ENCODE measurements at places on chromosomes 4 and X. TPM values are rescaled to one million over a fixed set of nuclear protein-coding genes. Genes with fewer than 3 reads are reported as not detected.
A peak's percentile ranks its signal among the peaks of the same experiment; 100 is the strongest.

DNA sequence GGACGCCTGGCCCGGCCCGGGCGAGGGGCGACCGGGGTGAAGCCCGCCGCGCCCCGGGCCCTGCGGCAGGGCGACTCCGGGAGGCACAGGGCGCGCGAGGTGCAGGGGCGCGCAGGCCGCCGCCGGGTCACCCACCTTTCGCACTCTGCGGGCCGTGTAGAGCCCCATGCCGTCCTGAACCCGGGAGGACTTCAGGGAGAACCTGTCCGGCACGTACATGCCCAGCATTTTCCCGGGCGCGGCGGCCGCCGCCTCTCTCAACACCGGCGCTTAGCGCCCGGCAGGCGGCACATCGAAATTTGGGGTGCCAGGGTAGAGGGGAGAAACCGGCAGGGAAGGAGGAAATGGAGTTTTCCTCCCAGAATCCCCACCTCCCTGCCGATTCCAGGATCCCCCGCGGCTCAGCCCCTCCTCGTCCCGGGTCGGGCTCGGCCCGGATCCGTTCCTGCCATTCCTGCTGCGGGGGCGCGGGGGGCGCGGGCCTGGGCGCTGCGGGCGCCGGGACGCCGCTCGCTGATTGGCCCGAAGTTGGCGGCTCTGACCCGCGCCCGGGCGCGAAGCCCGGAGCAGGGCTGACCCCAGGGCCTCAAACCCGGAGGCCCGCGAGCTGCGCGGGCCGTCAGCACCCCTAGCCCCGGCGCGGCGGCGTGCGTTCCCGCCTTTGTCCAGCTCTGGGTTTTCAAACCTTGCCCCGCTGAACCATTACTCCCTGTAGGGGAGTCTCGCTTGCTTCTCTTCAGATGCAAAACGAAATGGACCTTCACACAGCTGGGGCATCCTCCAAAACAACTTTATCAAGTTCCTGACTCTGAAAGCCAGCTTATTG, at the start of gene PRDM5:
TSS of gene PRDM5 (minus strand) at position 346 of the 826 bp plus-strand sequence. CDS start at position 228, 118 bp downstream.
- peak; percentile 62 for DNase-seq

- no peak for DNase-seq
These were observed 92.0 kb upstream of the SMARCAD1 start for GRCh38 chr4:94115687-94116086.

DNA sequence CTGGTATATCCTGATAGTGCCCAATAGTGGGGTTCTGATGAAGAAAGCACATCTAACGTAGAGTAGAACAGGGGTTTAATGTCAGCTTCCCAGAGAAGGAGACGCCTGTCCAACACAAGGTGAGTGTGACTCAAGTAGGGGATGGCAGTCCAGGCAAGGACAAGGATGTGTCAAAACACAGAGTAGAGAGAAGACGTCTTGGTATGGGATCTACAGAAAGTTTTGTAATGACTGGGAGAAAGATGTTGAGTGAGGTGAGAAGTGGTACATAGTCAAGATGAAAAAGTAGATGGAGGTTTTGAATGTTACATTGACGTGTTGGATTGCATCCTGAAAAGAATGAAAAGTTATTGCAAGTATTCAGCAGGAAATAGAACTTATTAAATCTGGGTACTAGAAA, 124.4 kb downstream of the TMA16 start:
- DNase-seq: no peak

DNA sequence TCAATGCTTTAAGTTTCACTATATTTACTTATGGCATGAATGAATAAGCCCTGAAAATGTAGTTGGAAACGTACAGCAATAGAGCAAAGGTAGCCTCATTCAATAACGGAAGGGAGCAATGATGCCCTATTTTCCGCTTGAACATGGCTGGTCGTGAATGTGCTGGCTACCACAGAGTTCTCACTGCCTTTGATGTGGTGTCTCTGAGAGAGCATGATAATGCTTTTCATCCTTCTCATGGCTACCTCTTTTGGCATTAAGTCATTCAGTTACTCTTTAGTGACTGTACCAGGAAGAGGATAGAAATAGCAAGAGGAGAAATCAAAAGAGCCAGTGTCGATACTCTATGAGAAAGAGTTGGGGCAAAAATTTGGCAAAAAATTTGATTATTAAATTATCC, 308.0 kb downstream of the PPP3CA start:
- no peak for DNase-seq

DNA sequence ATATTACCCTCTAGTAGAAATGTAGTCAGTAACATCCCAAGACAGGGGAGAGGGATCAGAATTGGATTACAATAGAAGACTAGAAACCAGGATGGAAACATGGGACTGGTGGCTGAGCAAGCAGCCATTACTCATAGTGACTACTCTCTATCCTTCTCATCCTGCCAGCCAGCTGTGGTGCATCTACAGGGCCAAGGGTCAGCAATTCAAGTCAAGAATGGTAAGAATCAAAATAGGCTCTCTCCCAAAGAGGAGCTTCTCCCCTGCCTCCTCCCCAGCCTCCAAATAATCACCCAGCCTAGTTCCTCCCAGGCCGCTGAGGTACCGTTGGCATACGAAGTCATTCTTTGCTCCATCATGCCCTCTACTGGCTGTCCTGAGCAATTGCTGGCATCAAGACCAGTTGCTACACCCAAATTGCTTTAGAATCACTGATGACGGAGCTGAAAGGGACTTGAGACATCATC, 19.4 kb downstream of the AWAT2 start:
- DNase-seq: no peak

The DCAF8L2 gene
- not detected for total RNA-seq

GRCh38 chrX:94057385-94057784, 383.4 kb downstream of the FAM133A start:
- DNase-seq: no peak

The PCDH7 gene
- 18.4 TPM for total RNA-seq

GRCh38 chr4:71841336-71841735, 57.5 kb upstream of the GC start:
- no peak for DNase-seq

The CXXC4 gene
- total RNA-seq: 1.4 TPM

- DNase-seq: no peak
These were observed 63.2 kb upstream of the TNIP3 start for GRCh38 chr4:121227341-121227792.

DNA sequence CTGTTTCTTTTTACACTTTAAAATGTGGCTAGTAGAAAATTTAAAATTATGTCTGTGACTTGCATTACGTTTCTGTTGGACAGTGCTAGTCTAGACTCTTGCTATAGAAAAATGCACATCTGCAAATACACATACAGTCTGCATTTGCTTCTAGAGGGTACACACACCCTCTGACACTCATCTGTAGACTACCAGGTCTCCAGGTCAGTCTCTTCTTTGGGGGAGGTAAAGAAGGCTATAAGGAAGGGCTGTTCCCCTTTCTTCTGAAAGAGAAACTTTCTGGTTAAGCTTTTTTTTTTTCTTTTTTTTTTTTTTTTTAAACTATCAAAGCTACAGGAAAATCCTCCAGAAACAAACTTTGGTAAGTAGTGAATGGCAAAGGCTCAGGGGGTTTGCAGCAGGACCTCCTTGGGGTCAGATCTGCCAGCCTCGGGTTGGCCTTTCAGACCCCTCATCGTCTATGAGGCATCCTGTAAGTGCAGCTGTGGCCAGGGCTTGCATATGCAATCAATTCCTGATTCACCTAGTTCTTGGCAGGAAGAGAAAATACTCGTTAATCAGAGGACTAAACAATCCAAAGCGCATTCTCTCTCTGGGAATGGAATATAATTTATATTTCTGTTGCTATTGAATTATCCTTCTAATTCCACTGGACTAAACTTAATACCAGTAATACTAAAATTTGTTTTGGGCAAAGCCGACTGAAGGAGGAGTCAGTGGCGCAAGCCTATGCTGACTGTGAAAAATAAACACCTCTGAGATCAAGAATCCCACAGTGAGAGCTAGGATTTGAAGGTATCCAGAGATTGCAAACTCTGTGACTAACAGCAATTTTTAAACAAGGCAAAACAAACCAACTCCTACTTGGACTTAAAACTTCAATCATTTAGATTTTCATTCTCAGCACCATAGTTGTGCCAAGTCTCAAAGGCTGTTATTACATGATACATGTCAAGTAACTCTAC, 109.3 kb upstream of the TBC1D9 start:
- no peak for DNase-seq

DNA sequence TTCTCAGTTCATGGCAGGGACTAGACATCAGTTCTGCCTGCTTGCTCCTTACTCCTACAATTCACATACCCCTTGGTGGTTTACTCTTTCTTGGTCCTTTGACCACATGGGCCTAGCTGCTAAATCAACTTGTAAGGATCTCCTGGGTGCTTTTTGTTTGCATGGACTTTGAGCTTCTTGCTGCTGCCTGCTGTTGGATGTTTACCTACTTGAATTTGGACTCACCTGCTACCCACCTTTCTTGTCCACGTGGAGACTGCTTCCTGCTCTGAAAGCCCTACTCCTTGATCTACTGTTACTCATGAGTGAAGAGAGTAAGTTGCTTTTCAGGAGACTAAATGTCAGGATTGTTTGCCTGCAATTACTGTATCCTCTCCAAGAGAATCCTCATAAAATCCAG, 15.2 kb upstream of the ARHGAP24 start:
- DNase-seq: no peak

DNA sequence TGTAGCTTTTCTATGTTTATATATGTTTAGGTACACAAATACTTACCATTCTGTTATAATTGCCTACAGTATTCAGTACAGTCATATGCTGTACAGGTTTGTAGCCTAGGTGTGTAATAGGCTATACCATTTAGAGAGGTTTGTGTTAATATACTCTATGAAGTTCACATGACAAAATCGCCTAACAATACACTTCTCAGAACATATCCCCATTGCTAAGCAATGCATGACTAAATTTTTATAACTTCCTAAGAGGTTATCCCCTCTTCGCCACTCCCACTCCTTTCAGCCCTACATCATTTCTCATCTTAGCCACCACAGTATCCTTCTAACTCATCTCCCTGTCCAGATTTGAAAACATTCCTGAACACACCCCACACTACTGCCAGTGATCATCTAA, 83.7 kb upstream of the ZCCHC13 start:
- no peak for DNase-seq

GRCh38 chr4:187903700-187904099, 91.9 kb upstream of the ZFP42 start:
- no peak for DNase-seq

DNA sequence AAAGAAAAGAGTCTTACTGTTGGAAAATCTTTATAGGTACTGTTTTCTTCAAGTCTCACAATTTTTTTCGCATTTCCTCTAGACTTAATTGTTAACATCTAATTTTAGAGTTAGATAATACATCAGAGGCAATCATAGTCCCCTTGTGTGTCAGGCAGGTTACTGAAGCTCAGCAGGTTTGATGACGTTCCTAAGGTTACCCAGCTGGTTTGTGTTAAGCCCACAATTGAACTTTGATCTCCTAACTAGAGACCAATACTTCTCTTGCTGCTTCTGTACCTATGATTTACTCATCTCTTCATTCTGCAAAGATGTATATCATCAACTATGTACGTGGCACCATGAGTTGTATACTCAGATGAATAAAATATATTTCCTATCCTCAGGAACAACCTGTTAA, 131.6 kb upstream of the STIM2 start:
- no peak for DNase-seq

The GPRASP1 gene
- 16.8 TPM for total RNA-seq

The WDR17 gene
- total RNA-seq: 5.5 TPM

The KLB gene
- 0.08 TPM for total RNA-seq

- no peak for DNase-seq
These were observed 17.4 kb downstream of the QDPR start for GRCh38 chr4:17494258-17495190.

The PGAM4 gene
- not detected for total RNA-seq

GRCh38 chrX:54237014-54237413, 54.0 kb upstream of the FAM120C start:
- DNase-seq: no peak

DNA sequence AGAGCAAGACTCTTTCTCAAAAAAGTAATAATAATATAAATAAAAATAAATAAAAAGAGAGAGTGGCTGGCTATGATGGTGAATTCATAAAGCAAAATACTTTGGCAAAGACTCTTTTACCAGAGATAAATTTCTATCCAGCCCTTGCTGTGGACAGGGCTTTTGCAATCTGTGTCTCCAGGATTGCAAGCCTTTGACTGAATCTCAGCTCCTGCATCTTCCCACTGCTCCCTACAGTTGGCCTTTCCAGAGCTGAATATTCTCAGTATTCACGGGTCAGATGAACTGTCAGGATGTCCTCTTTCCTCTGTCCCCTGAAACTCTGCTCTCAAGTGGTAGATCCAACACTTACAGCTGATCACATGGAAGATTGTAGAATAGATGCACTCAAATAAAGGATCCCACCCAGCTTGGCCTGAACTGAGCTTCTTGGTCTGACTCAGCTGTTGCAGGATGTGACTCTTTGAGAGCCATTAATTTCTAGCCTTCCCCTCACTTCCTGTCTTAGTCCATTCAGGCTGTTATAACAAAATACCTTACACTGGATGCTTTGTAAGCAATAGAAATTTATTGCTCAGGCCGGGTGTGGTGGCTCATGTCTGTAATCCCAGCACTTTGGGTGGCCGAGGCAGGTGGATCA, 123.4 kb upstream of the GUCY1A1 start:
- DNase-seq: no peak

GRCh38 chr4:37058826-37059225, 185.7 kb upstream of the NWD2 start:
- no peak for DNase-seq

- DNase-seq: no peak
These were observed 216.4 kb upstream of the GYPA start for GRCh38 chr4:144356941-144357381.

GRCh38 chr4:24160358-24160757, 270.5 kb upstream of the PPARGC1A start:
- no peak for DNase-seq

DNA sequence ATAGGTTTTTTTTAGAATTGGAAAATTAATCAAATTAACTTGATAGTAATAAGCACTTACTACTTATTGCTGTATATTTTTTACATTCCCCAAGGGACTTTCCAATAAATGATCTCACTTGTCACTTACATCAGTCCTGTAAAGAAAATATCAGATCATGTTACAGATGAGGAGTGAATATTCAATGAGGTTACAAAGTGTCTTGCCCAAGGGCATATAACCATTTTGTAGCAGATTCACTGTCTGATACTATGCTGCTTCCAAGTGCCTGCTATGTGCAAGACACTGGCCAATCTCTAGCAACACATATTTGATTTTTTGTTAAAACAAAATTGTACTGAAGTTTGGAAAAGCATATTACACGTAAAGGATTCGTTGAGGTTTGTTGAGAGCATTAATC, 1287.7 kb downstream of the FAM133A start:
- DNase-seq: no peak

The DTHD1 gene
- total RNA-seq: 1.1 TPM

The XAGE1A gene
- total RNA-seq: not detected

DNA sequence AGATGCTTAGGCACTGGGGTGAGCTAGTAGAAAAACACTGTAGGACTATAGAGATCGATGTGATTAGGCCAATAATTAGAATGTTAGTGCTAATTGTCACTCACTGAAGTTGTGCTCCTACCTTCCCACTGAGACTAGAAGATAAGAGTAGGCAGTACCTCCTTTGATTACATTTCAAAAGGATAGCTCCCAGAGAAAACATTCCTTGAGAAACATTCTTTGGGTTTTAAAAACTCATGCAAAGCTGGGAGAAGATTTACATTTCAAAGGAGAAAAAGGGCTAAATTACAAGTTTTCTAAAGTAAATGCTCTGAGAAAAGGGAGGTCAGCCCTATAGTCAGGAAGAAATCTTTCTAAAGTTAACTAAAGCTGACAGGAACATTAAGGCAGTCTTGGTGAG, 860.3 kb upstream of the NDST4 start:
- DNase-seq: no peak

The CYSLTR1 gene
- total RNA-seq: 3.8 TPM

The C4orf51 gene
- not detected for total RNA-seq

- no peak for DNase-seq
These were observed 55.6 kb downstream of the TSPAN7 start for GRCh38 chrX:38616904-38617303.

The SOX3 gene
- not detected for total RNA-seq

- peak; percentile 53 for DNase-seq
These were observed 112.7 kb downstream of the DHX15 start for GRCh38 chr4:24471486-24472160.

Data from ureter (tissue), 1 donor.